ENCODE measurements at places on chromosomes 12 and 14.
A peak's percentile ranks its signal among the peaks of the same experiment; 100 is the strongest.

GRCh38 chr12:77120156-77121085 lies 55.1 kb upstream of the E2F7 start:
- no peak for DNase-seq

DNA sequence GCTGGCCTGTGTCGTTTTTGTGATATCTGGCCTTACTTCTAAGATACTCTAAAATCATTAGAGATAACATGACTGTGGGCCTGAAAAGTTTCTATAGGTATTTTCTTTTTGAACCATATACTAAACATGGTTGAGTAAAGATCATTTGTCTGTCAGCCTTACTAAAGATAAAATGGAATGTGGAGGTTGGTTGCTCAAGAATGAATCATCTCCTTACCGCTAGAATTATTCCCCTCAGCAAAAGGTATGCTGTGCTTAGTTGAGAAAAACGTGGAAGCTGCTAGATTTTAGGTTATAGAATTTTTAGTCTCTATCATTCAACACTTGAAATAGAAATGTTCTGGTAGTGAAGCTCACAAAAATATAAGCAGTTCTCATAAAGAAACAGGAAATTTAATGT lies 407.3 kb downstream of the AEBP2 start:
- DNase-seq: no peak

GRCh38 chr14:55711175-55711811 lies 131.3 kb downstream of the KTN1 start:
- DNase-seq: no peak

GRCh38 chr12:570921-571794 lies 92.1 kb downstream of the NINJ2 start:
- no peak for DNase-seq

DNA sequence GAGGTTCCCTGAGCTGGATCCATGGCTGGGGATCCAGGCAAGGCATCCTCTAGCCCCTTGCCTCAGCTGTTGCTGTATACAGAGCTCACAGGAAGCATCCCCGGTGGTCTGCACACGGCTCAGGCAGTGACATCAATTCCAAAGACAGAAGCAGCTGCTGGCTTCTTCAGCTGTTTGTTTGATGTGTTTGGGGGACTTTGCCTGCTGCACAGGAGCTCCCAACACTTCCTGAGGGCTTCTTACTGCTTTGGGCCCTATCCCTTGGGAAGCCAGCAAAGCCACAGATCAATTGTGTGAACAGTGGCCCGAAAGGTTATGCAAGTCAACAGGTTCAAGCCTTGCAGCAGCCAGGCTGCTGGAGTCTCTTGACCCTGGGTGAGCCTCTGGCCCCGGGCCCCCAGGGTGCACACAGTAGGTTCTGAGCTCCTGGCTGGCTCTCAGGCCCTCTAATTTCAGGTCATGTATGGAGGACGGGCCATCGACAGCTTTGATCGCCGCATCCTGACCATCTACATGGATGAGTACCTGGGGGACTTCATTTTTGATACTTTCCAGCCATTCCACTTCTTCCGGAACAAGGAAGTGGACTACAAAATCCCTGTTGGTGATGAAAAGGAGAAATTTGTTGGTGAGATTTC lies 42.6 kb downstream of the CCDC92 start:
- no peak for DNase-seq

DNA sequence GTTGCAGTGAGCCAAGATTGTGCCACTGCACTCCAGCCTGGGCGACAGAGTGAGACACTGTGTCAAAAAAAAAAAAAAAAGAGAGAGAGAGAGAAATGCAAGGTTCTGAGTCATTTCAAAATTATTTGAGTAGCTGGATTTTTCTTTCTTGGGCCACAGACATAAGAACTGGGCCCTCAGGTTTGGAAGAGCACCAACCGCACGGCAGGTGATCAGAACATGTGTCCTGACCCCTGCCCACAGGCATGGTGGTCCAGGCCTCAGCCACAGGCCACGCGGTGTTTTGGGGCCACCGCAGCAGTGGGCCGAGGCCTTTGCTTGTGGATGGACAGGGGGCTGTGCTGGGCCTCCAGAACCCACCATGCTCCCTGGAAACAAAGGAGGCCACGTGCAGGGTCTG lies 126.7 kb downstream of the CALM1 start:
- no peak for DNase-seq

GRCh38 chr12:14111230-14111865 lies 129.9 kb upstream of the GRIN2B start:
- DNase-seq: no peak

- DNase-seq: no peak
These were observed 6.6 kb downstream of the OR9K2 start for GRCh38 chr12:55132816-55133215.

GRCh38 chr14:99257122-99257672 lies 14.8 kb downstream of the BCL11B start:
- no peak for DNase-seq

DNA sequence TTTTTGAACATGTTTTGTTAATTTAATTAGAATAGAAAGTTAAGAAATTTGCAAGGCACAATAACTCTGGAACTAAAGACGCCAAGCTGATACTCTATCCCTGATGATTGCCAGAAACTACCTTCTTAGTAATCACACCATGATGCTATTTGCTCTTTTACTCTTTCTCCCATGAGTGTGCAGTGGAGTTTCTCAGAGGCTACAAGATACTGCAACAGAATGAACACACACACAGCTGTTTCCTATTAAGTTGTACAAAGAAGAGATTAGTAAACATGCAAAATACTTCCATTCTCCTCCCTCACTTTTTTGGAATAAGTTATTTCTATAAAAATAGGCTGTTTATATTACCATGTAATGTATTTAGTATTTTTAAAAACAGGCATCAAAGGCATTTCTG lies 1367.5 kb downstream of the AACS start:
- no peak for DNase-seq

GRCh38 chr12:111261911-111262676 lies 106.8 kb downstream of the PHETA1 start:
- DNase-seq: peak; percentile 21

- DNase-seq: no peak
These were observed 57.1 kb downstream of the STON2 start for GRCh38 chr14:81342850-81343580.

GRCh38 chr12:32776258-32776657 lies 20.6 kb upstream of the YARS2 start:
- no peak for DNase-seq

GRCh38 chr12:110307372-110307771 lies 26.3 kb downstream of the ATP2A2 start:
- no peak for DNase-seq

DNA sequence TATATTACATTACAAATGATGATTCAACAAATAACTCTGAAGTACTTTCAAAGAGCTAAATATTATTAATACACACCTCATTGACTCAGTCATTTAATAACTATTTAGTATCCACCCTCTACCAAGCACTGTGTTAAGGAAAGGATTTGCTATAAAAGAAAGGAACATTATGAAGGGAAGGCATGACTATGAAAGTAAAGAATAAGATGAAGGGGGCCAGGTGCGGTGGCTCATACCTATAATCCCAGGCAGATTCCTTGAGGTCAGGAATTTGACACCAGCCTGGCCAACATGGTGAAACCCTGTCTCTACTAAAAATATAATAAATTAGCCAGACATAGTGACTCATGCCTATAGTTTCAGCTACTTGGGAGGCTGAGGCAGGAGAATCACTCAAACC lies 107.9 kb downstream of the PLCZ1 start:
- DNase-seq: no peak

DNA sequence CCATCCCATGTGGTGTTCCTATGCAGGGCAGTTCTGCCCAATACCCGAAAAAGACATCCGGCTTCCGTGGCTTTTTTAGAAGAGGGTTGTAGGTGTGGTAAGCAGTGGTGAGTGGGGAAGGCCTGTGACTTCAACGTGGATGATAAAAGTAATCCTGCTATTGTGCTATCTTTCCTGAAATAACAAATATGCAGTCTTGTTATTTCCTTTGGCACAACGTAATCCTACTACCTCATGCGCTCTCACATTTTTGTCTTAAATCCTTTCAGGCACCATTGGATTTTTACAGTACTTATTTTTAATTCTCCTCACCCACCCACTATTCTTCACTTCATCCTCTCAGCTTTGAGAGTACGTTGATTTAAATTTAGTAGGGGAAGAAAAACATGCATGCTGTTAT lies 96.8 kb downstream of the IPO8 start:
- no peak for DNase-seq

DNA sequence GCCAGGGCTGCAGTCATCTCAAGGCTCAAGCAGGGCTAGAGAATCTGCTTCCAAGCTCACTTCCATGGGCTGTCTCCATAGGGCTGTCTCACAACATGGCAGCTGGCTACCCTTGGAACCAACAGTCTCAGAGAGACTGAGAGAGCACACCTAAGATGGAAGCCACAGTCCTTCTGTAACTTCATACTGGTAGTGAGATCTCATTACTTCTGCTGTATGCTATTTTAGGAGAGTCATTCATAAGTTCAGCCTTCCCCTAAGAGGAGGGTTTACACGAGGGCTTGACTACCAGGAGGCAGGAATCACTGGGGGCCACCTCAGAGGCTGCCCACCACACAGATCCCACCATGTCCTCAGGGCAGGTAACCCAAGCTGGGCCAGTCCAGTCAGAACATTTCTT lies 29.7 kb downstream of the ERH start:
- DNase-seq: no peak

GRCh38 chr14:67240168-67240932 lies 885 bp upstream of the PALS1 start:
- DNase-seq: peak; percentile 23

GRCh38 chr14:52307905-52308304 lies 6.2 kb upstream of the PTGER2 start:
- no peak for DNase-seq

GRCh38 chr12:48084066-48084465 lies 21.8 kb downstream of the SENP1 start:
- no peak for DNase-seq

DNA sequence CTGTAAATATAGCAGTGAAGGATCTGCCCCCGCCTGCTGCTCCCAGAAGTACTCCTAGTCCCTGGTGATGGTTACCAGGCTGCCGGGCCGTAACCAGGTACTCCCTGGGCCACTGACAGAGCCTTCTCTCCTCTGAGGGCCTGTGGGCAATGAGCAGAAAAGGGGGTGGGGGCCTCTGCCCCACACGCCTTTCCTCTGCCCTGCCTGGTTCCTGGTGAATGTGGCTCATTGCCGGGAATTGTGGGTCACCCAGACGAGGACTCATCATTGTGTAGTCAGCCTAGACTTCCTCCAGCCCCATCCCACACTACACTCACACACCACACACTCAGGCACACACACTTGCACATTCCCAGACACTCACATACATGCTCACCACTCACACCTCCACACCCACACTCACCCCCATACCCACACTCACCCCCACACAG lies 35.7 kb upstream of the ACTN1 start:
- DNase-seq: peak; percentile 20

- DNase-seq: no peak
These were observed 333.4 kb upstream of the TBX3 start for GRCh38 chr12:115017346-115017745.

GRCh38 chr12:87812030-87812429 lies 217.2 kb downstream of the C12orf50 start:
- no peak for DNase-seq

DNA sequence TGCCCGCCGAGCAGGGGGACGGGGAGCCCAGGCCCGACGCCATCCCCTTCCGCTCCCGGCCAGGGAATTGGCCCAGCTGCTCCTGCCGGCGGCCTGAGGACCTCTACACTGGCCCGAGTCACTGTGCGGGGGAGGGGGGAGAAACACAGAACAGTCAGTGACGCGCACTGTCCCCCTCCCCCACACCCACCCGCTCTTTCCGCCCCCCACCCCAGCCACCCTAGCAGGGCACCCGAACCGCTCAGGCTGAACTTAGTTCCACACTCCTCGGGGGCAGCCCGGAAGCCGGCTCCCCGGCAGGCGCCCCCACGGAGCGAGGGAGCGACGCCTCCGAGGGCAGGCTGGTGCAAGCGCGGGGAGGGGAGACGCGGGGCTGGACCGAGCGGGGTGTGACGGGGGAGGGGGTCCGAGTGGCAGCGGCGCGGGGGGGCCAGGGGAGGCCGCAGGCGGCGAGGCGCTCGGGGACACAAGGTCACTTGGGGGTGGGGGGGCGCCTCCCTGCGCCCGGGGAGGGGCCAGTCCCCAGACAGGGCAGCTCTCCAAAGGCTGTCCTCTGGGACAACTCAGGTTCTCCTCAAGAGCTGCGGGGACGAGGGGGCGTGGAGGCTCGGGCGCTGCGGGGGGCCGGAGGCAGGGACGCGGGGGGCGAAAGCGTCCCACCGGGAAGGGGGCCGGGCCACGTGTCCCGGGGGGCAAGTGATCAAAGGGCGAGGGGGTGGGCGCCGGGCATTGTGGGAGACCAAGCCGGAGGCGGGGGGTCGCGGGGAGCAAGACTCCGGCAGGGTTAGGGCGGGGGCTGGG lies 648 bp downstream of the CHD4 start:
- peak; percentile 28 for DNase-seq

DNA sequence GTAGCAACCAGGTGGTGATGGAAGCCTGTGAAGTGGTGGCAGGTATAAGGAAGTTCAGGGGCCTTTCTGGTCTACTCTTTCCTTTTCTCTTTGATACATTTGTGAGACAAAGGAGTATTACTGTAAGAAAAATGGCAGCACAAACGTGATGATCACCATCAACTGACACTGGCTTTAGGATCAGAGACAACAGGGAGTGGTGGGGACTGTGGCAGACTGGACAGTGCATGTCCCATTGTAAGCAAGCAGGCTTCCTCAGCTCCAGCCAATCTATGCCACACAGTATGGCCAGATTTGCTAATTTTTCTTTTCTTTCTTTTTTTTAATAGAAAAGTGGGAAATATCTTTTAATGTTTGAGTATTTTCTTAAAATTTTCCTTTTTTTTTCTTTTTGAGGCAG lies 19.0 kb upstream of the IFT81 start:
- DNase-seq: no peak

DNA sequence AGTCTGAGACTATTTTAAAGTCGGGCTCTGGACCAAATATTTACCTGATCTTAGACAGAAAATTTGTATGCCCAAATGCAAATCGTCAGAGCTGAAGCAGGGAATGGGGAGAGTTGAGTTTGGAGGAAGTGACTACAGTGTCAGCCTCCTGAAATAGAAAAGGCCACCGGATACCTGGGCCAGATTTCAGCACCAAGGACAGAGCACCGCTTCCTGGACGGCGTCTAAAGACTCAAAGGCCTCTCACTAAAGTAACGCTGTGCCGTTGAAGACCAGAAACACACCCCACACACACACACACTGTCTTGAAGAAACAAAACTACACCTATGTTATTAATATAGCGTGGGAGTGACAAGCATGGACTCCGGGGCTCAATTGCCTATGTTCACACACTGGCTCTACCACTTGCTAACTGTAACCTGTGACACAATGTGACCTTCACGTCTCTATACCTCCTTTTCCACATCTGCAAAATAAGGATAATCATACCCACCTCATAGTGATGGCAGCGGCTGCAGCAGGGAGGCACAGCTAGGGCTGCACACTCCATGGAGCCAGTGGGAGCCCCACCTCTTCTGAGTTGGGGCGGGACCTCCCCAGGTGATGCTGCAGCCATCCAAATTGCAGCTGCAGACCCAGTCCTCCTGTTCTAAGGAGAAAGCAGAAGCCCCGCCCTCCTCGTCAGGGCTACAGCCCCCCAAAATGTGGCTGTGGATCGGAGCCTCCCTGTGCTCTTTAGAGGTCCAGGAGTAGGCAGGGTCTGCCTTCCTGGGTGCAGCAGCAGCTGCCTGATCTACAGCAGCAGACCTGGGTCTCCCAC lies 35.6 kb downstream of the KRT76 start:
- no peak for DNase-seq

GRCh38 chr12:41683023-41683422 lies 461.7 kb downstream of the GXYLT1 start:
- no peak for DNase-seq

GRCh38 chr12:29692237-29692636 lies 91.5 kb downstream of the TMTC1 start:
- DNase-seq: no peak

GRCh38 chr12:57341275-57341990 lies 89.4 kb downstream of the R3HDM2 start:
- DNase-seq: no peak

Data from CD14-positive monocyte (primary cell).